Fibroblast of lung (primary cell): ENCODE measurements at places on chromosomes 16 and 17. TPM values are rescaled to one million over a fixed set of nuclear protein-coding genes. Genes with fewer than 3 reads are reported as not detected.

Gene ZNF646
- total RNA-seq: 12.3 and 13.2 TPM in 2 replicates

Gene RNU2-1
- total RNA-seq: not detected in 2 replicates

DNA sequence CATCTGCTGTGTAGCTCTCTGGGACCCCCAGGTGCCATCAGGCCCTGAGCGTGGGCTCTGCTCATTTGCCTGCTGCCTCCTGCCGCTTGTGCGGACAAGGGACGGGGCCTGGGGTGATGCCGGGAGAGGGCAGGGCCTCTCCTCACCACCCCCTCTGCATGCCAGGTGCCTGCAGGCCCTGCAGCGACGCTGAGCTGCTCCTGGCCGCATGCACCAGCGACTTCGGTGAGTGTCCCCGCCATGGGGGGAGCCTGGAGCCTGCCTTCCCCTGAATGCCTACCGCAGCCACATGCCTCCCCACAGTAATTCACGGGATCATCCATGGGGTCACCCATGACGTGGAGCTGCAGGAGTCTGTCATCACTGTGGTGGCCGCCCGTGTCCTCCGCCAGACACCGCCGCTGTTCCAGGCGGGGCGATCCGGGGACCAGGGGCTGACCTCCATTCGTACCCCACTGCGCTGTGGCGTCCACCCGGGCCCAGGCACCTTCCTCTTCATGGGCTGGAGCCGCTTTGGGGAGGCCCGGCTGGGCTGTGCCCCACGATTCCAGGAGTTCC, 1.9 kb downstream of the METRN start:
- no peak for DNase-seq

DNA sequence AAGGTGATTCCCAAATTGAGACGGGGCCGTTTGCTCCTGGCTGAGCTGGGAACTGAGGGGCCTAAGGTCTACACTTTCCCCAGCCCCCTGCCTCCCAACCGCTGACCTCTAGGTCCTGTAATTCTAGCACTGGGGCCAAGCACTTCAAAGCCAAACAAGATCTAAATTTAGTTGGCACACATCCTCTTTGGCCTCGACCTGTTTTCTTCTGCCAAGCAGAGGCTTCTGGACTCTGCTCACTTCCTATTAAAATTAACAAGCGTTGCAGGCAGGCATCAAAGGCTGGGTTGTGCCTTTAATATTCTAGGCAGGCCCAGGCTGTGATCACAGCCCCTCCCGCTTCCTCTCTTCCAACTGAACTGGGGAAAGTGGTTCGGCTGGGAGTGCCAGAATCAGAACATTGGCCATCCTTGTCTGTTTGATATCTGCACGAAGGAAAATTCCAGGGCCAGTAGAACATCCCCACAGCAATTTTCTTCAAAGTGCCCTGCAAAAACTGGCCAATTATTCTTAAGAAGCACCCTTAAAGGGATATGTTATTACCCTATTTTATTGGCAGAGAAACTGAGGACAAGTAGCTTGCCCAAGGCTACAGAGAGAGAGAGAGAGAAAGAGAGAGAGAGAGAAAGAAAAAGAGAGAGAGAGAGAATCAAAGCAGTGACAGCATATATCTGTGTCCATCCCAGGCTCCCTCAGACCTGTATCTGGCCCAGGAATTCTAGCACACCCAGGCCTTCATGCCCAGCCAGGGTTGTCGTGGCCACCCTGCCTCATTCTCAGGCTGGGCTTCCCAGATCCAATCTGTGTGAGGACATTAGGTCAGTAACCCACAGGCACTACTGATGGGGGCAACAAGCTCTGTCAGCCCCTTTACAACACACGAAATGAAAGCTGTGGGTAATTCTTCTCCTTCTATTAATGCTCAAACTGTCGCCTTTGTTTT, 12.8 kb upstream of the MT4 start:
- DNase-seq: no peak

GRCh38 chr17:19418251-19418992, 7.4 kb downstream of the RNF112 start:
- no peak for DNase-seq
